ENCODE measurements at places on chromosomes 2 and 18.

DNA sequence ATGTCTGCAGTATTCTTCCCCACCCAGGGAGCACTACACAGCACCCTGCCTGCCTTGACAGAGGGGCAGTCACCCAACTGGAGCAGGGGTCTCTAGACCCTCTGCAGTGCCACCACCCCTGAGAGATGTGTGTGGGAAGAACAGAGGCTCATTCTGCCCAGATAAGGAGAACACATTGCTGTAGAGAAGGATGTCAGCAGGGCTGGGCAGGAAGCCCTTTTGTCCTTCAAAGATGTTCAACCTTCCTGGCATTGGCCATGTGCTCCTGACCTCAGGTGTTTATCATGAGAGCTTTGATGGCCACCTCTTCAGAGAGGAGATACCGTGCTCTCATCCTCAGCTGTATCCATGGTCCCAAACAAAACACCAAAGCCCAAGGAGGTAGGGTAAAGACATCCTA is 4.6 kb upstream of the TEX51 start:
- no peak for DNase-seq

DNA sequence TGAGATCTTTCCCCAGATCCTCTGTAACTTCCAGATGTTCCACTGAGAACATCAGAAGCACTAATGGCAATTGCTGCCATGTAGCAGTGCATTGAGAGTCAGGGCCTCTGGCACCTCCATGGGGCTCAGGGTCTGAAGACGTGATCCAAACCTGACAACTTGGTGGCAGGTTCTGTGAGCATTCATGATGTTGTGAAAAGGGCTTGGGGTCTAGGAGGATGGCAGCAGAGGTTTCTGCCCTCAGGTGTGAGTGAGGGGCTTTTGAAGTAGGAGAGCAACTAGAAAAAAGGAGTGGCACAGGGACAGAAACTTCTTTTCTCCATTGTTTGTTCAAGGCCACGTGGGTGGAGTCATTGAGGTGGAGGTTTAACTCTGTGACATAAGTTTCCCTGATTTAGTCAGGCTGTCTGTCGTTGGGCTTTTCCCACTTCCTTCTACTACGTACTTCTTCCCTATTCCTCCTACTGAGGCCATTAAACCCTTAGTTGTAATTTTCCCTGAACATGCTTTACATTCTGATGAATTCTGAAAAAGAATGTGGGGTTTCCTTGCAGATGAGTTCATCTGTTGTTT is 13.1 kb downstream of the CFLAR start:
- no peak for DNase-seq

DNA sequence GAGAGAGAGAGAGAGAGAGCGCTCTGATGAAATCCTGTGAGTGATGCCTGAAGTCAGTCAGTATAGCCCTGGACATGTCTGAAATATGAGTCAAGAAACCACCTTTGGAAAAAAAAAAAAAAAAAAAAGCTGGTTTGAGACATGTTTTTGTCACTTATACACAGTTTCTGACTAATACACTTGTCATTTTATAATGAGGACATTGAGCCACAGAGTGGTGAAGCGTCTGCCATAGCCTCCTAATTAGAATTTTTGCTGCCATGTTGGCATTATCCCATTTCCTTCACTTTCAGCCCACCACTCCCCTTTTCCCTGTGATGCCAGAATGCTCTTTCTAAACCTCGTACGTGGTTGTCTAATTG is 15.7 kb upstream of the MYO3B start:
- no peak for DNase-seq

DNA sequence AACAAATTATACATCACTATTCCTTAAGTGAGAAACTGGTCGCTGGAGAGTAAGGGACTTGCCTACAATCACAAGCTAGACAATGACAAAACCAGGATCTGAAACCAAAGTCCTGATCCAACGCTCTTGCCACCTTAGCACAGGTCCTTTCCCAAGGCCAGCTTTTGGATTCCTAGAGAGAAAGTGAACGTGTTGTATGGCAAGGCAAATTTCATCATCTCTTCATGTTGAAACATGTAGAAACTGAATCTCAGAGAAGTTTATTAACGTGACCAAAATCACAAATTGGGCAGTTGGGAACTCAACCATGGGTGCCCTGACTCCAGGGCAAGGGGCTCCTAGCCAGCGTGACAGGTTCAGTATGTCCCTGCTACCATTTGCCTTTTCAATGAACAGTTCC is 118.2 kb downstream of the VWC2L start:
- no peak for DNase-seq

GRCh38 chr2:125567100-125567499 is 1088.9 kb upstream of the GYPC start:
- no peak for DNase-seq

GRCh38 chr2:88698498-88699233 is 7.2 kb downstream of the RPIA start:
- no peak for DNase-seq

- no peak for DNase-seq
Measured at GRCh38 chr2:231182513-231182899, 15.9 kb upstream of the ARMC9 start.

- no peak for DNase-seq
Measured at GRCh38 chr2:65550246-65550645, 117.8 kb upstream of the SPRED2 start.

- DNase-seq: no peak
Measured at GRCh38 chr2:120683081-120683480, 52.6 kb upstream of the GLI2 start.

DNA sequence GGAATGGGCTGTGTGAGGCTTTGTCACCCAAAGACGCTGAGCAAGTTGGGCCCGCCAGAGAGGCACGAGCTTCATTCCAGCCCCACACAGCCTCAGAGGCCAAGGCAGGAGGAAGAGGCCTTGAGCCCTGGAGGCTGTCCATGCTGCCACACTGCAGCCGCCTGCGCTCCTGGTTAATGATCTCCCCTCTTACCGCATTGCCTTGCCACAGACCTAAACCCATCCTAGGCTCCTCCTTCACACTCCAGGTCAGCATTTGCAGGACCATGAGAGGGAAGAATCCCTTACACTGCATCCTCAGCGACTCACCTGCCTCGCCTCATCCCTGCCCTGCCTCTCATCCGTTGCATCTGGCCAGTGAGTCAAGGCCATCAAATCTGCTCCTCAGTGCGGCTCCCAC is 24.6 kb downstream of the KIF3C start:
- no peak for DNase-seq

- DNase-seq: no peak
Measured at GRCh38 chr2:24643051-24643450, 150.1 kb downstream of the PTRHD1 start.

DNA sequence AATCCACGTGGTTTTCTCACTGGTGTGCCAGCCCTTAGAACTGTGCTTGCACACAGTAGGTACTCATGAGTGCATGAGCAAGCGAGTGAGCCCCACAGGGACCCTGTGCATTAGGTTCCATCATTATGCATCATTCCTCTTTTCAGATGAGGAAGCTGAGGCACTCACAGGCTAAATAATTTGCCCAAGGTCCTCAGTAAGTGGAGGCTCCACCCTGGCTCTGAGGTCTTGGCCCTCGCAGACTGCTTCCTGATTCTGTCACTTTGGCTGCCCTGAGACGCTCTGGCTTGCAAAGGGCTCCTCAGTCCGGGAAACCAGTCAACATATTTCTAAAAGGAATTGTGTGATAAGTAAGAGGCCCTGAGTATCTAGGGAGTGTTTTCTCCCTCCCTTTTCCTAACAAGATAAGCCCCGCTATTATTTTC is 71.7 kb downstream of the IL1R2 start:
- DNase-seq: no peak

DNA sequence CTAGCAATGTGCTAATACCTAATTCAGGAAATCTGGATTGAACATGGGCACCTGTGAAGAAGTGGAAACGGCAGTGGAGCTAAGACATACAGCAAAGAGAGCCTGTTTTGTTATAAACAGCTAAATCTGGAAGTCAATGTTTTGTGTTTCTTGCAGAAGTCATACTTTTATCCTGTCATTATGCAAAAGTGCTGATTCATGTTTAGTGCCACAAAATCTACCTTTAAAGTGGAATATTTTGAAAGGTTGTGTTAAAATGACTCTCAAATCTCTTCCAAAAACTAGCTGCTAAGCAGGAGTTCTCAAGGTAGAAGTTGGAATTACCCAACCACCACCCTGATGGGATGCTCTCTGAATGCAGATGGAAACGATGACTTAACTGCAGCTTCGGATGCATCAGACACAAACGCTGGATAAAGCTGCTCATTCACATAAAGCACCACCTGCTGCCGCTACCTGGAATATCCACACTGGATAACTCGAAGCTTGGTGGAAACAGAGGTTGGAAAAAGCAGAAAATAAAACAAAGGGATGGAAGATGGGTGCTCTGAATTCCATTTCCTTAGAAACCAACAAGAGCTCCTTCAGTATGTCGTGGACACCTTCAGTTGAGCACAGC is 132.6 kb upstream of the ZNF236 start:
- DNase-seq: no peak

- no peak for DNase-seq
Measured at GRCh38 chr2:172693529-172694455, 41.9 kb upstream of the RAPGEF4 start.

GRCh38 chr2:141035846-141036420 is 1094.9 kb downstream of the LRP1B start:
- DNase-seq: no peak

GRCh38 chr2:208568203-208568602 is 161.6 kb downstream of the PTH2R start:
- no peak for DNase-seq

GRCh38 chr18:3269914-3270299 is 8.0 kb downstream of the MYL12B start:
- DNase-seq: no peak

DNA sequence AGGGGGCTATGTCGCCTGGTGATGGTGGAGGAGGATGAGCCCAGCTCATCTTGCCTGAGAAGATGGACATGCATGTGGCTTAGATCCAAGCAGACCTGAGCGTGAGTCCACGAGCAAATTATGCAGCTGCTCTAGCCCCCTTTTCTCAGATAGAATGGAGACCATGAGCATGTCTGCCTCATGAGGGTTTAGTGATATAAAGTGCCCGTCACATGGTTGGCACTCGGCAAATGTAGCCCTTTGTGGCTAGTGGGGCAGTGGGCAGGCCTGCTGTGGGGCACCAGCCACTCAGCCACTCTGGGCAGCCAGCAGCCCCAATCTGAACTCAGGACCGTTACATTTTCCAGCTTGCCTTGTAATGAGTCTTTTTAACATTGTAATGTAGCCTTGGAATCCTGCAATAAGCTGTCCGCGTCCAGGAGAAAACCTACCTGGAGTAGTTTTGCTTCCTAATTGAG is 92.1 kb upstream of the HS6ST1 start:
- DNase-seq: no peak

DNA sequence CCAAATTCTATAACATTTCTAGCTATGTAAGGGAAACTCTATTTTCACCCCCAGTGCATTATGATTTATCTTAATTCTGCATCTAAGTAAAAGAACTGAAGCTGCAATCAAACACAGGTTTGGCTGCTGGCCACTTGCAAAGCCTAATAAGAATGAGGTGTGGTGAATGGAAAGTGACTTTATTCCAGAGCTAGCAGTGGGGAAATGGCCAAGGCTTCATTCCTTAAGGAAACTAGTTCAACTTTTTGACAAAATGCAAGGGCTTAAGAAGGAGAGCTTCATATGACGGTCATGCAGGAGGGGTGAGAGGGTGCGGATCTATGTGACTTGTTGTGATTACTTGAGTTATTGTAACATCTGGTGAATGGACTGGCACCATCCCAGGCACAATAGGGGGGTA is 1802.0 kb downstream of the SUCLG1 start:
- no peak for DNase-seq

DNA sequence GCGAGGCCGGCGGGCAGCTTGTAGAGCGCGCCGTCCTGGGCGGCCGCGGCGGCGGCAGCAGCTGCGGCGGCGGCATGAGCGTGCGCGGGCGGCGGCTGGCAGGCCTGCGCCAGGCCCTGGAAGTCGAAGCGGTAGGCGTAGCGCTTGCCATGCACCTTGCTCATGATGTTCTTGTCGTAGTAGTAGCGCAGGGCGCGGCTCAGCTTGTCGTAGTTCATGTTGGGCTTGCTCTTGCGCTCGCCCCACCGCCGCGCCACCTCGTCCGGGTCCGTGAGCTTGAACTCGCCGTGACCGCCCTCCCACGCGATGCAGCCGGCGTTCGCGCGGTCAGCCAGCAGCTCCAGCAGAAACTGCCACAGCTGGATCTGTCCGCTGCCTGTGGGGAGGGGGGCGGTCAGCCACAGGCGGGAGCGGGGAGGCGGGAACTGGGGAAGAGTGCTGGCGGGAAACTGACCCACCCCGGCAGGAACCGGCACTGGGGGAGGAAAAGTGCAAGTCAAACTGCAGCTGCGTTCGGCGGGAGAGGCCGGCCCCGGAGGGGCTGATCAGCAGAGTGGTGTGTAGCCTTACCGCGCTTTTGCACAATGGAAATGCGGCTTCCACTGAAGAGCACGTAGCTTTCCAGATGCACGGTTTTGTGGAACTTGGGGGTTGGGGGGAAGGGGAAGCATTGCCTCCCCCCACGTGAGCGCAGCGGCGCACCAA is 3.0 kb downstream of the FEV start:
- DNase-seq: no peak

DNA sequence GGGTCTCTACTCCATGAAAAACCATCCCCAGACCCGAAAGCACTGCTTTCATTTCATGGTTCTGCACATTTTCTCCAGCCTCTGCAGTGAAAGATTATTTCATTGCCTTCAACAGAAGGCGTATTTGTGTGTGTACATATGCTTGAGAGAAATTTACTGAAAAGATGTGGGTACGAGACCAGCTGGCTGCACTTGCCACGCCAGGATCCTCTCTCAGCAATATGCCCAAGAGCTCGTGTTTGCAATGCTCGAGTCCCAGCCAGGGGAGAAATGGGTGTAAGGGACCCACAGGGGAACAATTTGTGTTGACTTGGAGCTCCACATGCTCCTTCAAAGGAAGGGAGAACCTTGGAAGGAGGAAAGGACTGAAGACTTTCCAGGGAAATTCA is 37.3 kb downstream of the TMEM177 start:
- no peak for DNase-seq

DNA sequence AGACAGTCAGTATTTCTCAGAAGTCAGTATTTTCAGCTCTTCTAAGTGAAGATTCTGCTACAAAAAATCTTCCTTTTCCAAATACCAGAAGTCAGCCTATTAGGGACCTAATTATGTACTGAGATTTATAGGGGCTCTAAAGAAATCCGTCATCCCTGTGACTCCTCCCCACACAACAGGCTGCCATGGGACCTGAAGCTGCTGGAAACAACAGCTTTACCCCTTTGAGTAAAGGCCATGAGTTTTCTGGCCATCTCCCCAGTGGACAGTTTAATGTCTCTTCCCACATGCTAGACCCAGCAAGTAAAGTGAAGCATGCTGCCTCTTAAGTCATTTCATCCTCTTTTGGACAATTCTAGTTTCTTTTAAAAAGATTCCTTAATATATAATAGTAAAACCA is 255.7 kb upstream of the ACVR2A start:
- DNase-seq: no peak

DNA sequence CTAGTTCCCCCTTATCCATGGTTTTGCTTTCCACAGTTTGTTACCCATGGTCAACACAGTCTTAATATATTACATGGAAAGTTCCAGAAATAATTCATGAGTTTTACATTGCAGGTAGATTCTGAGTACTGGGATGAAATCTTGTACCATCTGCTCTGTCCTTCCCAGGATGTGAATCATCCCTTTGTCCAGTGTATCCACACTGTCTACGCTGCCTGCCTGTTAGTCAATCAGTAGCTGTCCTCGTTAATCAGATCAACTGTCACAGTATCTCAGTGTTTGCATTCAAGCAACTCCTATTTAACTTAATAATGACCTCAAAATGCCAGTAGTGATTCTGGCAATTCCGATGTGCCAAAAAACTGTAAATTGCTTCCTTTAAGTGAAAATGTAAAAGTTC is 76.3 kb downstream of the DYNC1I2 start:
- DNase-seq: no peak
